Effector memory CD8-positive, alpha-beta T cell (primary cell): ENCODE measurements at places on chromosomes 2 and 18.

- no peaks in the 10 kb centered on the region for H3K4me1 ChIP-seq
- no peak overlapping the region for H3K4me3 ChIP-seq
- H3K27ac ChIP-seq, result no peak overlapping the region
- no peaks in the 10 kb centered on the region for H3K36me3 ChIP-seq
These were observed 93.0 kb downstream of the NRP2 start for GRCh38 chr2:205775097-205775877.

DNA sequence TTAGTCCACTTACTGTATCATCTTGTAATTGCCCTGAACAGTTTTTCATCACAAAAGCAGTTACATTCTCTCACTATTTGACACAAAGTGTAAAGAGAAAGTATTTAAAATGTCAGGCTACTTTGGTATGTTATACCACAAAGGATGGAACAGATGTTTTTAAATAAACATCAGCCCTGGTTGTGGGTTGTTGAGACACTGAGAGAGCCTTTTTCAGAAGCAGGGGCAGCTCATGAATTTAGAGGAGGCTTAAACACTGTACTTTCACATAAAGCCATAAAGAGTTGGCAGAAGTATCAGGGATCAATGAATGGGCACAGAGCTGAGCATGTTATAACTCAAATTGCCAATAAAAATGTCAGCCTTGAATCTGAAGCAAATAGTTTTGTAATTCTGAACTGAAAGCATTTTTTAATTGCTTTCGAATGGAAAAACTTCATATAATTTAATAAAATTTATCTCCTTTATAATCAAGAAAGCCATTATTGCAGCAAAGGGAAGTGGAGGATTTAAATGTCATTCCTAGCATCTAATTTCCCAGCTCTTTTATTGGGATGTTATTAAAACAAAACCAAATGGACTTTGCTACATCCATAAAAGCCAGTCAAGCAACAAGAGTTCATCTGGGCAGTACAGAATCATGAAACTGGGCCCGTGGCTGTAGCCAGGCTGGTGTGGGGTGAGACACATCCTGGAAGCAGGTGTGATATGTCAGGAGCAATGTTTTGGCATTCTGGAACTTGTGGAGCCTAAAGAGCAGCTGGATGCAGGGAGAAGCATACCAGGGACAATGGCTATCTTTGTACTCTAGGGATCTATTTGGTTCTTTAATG is 95.1 kb upstream of the NT5C1B start:
- no peaks in the 10 kb centered on the region for H3K4me1 ChIP-seq
- H3K4me3 ChIP-seq, result no peak overlapping the region
- no peaks in the 10 kb centered on the region for H3K27me3 ChIP-seq
- H3K27ac ChIP-seq, result no peak overlapping the region
- H3K36me3 ChIP-seq, result peaks cover 4% of the 10 kb centered on the region
- no peak for DNase-seq

GRCh38 chr2:20818820-20819219 is 4.1 kb downstream of the LDAH start:
- H3K27me3 ChIP-seq, result no peaks in the 10 kb centered on the region
- no peak for DNase-seq
- H3K27ac ChIP-seq, result no peak overlapping the region
- H3K36me3 ChIP-seq, result peaks cover 16% of the 10 kb centered on the region
- H3K4me1 ChIP-seq, result peaks cover 20% of the 10 kb centered on the region

- no peak overlapping the region for H3K4me3 ChIP-seq
- H3K27ac ChIP-seq, result no peak overlapping the region
- H3K4me1 ChIP-seq, result no peaks in the 10 kb centered on the region
- no peaks in the 10 kb centered on the region for H3K36me3 ChIP-seq
These were observed 57.6 kb downstream of the CCNT2 start for GRCh38 chr2:134976074-134976702.

- H3K27me3 ChIP-seq, result no peaks in the 10 kb centered on the region
- no peak overlapping the region for H3K4me3 ChIP-seq
- H3K27ac ChIP-seq, result no peak overlapping the region
- peaks cover 20% of the 10 kb centered on the region for H3K4me1 ChIP-seq
- no peak for DNase-seq
These were observed 1.4 kb upstream of the UBXN4 start for GRCh38 chr2:135740206-135740605.

GRCh38 chr2:169923977-169924376 is 96.7 kb downstream of the UBR3 start:
- H3K36me3 ChIP-seq, result peaks cover 20% of the 10 kb centered on the region
- no peaks in the 10 kb centered on the region for H3K4me1 ChIP-seq
- H3K27ac ChIP-seq, result no peak overlapping the region
- H3K27me3 ChIP-seq, result no peaks in the 10 kb centered on the region

GRCh38 chr2:218631837-218632236 is 24.1 kb downstream of the PLCD4 start:
- H3K4me1 ChIP-seq, result no peaks in the 10 kb centered on the region
- peaks cover 30% of the 10 kb centered on the region for H3K36me3 ChIP-seq
- no peak overlapping the region for H3K4me3 ChIP-seq

- no peak overlapping the region for H3K4me3 ChIP-seq
- no peak for DNase-seq
- no peaks in the 10 kb centered on the region for H3K27me3 ChIP-seq
- H3K4me1 ChIP-seq, result no peaks in the 10 kb centered on the region
- no peak overlapping the region for H3K27ac ChIP-seq
- no peaks in the 10 kb centered on the region for H3K36me3 ChIP-seq
These were observed 32.2 kb upstream of the MAP3K20 start for GRCh38 chr2:173043476-173043875.

- no peak overlapping the region for H3K27ac ChIP-seq
These were observed 323.4 kb upstream of the RBMS1 start for GRCh38 chr2:160816916-160817499.

GRCh38 chr18:2303517-2304238 is 267.6 kb downstream of the METTL4 start:
- no peak for DNase-seq
- peaks cover 32% of the 10 kb centered on the region for H3K27me3 ChIP-seq
- no peaks in the 10 kb centered on the region for H3K36me3 ChIP-seq
- H3K4me1 ChIP-seq, result no peaks in the 10 kb centered on the region
- H3K27ac ChIP-seq, result no peak overlapping the region

DNA sequence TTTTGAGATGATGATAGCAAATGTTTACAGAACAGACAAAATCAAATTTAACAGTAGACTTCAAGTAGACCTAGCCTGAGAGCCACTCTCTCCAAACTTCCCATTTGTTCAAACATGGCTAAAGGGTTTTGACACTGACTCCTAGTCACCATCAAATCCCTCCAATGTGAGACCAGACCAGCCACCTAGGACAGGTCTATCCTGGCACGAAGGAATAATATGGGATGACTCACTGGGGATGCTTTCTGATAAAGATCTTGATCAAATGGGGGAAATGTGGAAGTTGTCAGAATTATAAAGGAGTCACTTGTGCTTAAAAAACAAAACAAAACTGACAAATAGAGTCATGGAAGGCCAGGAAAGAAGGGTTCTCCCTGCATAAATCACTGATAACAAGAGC is 95.7 kb downstream of the EDAR start:
- H3K27me3 ChIP-seq, result peaks cover 2% of the 10 kb centered on the region
- H3K27ac ChIP-seq, result no peak overlapping the region
- H3K36me3 ChIP-seq, result no peaks in the 10 kb centered on the region
- H3K4me1 ChIP-seq, result no peaks in the 10 kb centered on the region
- no peak overlapping the region for H3K4me3 ChIP-seq

GRCh38 chr2:142308744-142309143 is 177.9 kb upstream of the LRP1B start:
- H3K36me3 ChIP-seq, result no peaks in the 10 kb centered on the region
- H3K27me3 ChIP-seq, result no peaks in the 10 kb centered on the region
- H3K27ac ChIP-seq, result no peak overlapping the region
- H3K4me1 ChIP-seq, result no peaks in the 10 kb centered on the region
- DNase-seq, result no peak
- H3K4me3 ChIP-seq, result no peak overlapping the region
